ENCODE measurements at places on chromosomes 7 and 10.

DNA sequence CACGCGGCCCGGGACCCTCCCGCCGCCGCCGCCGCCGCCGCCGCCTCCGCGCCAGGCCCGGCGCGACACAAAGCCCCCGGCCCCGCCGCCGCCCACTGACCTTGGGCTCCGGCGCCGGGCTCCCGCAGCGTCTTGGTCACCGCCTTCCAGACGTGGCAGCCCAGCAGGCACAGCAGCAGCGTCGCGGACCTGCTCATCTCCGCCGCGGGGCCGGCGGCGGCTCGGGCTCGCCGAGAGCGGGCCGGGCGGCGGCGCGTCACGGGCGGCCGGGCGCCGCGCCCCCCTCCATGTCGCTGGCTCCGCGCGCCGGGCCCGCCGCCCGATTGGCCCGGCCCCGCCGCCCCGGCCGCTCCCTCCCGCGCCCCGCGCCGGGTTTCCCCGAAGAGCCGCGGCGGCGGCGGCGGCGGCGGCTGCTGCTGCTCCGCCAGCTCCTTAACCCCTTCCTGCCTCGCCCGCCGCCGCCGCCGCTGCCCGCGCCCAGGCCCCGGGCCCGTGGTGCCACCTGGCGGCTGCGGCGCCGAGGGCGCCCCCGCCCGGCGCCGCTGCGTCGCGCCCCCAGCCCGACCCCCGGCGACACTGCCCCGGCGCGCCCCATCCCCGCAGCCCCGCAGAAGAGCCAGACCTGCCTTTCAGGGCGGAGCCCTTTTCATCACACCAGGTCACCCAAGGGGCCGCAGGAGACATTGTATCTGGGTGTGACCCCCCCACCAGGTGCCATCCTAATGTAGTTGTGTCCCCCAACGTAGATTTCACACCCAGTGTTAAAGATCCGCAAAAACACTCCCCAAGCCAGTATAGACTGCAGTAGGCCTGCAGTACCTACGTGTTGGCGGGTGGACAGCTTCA is at the start of gene FAM171A1:
Gene FAM171A1, minus strand, starts transcription at position 434 of the 846 bp plus-strand sequence. Its CDS starts 237 bp downstream, at position 197.
- peak; percentile 23 for DNase-seq

DNA sequence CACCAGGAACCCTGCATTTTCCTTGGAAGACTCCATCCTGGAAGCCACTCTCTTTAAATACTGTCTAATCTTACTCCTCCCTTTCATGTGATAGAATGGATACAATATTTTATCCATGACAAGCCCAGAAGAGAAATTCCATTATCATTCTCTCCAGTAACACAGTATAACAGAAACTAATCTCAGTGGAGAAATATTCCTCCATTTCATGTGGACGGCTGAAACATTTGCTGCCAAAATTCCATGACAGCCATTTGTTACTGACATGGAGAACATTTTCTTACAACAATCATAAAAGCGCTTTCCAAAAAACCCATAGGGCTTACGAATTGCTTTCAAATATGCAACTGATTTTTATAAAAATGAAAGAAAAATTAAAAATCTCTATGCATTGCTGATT is 392.8 kb upstream of the KLF6 start:
- no peak for DNase-seq

GRCh38 chr10:69739634-69740033 is 62.1 kb upstream of the COL13A1 start:
- no peak for DNase-seq

DNA sequence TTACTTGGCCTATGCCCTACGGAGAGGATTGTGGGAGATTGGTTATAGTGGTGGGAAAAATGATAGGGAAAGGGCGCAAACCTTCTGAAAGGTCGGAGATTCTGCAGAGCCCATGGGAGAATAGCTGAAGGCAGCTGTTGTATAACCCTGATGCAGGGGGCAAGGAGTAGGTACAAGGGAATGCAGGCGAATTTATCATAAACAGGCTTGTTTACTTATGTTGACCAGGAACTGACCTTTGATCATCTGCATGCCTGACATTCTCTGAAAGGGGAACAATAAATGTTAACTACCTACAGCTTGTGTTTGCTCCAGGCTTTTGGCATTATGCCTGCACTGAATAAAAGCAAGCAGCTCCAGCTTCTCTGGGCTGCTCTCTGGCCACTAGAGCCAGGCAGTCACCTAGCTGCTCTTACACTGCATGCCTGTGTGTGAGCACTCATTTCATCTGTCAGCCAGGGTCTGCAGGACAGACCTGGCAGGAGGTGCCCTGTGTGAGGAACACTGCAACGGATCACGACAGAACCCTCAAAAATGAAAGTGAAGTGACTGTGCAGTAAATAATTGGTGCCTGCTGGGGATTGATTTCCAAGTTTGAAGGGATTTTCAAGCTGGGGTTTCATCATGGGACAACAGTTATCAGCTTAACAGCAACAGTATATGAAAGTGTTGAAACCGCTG is 31.1 kb upstream of the ABCA13 start:
- DNase-seq, result no peak

DNA sequence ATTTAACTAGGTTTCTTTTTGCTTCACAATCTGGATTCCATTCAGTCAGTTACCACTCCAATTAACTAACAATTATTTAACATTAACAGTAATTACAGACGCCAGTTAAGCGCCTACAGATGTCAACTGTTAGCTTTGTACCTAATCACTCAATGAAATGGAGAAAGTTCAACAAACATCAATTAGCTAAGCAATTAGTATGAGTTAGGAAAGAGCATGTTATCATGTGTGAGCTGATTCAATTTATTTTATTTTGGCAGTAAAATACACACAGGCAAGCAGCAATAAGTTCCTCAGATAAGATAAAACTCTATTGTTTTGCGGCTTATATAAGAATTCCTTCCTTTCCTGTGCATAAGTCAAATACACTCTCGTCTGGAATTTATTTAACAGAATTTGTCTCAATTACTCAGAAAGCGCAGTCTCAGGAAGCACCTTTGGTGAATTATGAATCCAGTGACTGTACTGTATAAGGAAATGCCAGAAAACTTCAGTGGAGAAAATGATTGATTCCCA is 427.1 kb upstream of the GALNT17 start:
- DNase-seq, result no peak

DNA sequence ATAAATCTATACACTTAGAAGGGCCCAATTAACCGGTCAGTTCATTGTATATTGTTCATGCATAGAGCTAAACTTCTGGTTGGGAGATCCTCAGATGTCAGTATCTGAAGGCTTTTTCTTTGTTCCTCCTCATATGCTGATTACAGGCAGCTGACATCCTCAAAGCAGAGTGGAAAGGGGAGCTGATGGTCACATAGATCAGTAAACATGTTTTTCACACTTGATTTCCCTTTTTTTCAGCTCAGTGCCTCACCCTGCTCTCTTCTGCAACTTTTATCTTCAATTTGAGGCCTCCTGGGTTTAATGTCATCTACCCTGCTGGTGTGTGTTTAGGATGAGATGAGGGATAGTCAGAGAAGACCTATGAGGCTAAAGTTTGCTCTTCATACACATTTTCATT is 297.9 kb upstream of the FZD1 start:
- DNase-seq, result no peak

GRCh38 chr7:141417506-141417905 is 133.7 kb upstream of the AGK start:
- DNase-seq, result no peak

DNA sequence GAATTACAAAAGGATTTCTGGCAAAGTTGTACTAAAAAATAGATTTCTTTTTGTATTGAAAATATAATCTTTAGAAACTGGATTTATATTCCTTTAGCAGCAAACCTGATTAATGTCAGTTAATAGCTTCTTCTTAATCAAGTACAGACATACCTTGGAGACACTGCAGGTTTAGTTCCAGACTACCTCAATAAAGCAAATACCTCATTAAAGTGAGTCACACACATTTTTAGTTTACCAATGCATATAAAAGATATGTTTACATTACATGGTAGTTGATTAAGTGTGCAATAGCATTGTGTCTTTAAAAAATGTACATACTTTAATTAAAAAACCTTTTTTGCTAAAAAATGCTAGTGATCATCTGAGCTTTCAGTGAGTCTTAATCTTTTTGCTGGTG is 215.0 kb downstream of the BICC1 start:
- no peak for DNase-seq

GRCh38 chr7:87148332-87148955 is 3.8 kb upstream of the DMTF1 start:
- DNase-seq, result no peak

DNA sequence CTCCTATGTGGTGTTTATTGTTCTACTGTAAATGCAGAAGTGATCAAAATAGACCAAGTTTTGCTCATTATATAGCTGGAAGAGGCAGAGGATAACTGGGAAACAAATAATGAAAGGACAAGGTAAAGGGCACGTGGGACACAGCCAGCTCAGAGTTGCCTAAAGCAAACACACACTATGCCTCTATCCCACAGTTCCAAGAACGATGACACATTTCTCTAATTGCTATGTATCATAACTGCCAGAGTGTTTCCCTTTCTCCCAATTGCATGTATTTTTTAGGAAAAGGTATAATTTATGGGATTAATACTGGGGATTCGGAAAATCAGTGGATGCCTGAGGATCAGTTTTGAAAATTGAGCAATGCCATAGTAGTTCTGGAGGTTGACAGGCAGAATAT is 49.0 kb downstream of the CCDC71L start:
- DNase-seq, result no peak

- no peak for DNase-seq
Observed at GRCh38 chr7:13057462-13058200, 370.2 kb downstream of the ARL4A start.

GRCh38 chr7:111266613-111267012 is 175.7 kb downstream of the LRRN3 start:
- peak; percentile 44 for DNase-seq

DNA sequence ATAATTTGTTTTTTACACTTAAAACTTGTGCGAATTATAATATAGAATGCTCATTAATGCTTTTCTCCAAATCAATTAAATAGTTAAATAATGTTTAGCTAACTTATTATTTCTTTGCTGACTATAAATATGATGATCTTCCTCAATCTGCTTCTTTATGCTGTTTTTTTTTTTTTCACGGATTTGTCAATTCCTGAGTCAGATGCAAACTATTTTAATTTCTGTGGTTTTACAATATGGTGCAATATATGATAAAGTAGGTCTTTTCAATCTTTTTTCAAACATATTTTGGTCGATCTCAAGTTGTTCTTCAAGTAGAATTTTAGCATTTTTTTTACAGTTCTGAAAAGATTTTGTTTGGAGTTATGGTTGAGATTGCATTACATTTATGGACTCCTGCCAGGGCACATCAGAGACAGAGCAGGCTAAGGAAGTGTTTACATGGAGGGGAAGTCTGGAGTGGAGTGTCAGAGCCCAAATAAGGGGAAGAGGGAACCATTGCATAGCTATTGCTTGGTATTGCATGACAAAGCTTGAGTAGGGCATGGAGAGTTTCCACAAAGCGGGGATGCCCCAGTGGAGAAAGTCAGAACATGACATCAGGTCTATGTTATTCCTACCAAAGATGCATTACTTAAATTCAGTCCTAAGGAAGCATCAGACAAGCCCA is 204.4 kb downstream of the OTUD1 start:
- DNase-seq, result peak; percentile 63

DNA sequence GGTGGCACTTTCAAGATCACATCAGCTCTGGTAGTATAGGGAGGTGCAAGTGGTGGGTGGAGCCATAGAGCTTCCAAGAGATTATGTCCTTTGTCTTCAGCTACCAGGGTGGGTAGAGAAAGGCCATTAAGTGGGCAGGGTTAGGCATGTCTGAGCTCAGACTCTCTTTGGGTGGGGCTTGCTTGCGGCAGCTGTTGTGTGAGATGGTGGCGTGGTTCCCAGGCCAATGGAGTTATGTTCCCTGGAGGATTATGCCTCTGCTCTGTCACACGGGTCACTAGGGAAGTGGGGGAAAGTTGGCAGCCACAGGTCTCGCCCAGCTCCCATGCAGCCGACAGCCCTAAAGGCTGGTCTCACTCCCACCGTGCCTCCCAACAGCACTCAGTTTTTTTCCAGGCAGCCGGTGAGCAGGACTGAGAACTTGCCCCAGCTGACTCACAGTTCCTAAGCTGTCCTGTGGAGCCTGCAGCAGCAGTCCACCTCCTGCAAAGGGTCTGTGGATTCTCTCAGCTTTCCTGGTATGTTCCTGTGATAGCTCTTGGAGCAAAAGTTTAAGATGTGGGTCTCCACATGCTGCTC is 459.0 kb downstream of the SH2D4B start:
- DNase-seq, result no peak

DNA sequence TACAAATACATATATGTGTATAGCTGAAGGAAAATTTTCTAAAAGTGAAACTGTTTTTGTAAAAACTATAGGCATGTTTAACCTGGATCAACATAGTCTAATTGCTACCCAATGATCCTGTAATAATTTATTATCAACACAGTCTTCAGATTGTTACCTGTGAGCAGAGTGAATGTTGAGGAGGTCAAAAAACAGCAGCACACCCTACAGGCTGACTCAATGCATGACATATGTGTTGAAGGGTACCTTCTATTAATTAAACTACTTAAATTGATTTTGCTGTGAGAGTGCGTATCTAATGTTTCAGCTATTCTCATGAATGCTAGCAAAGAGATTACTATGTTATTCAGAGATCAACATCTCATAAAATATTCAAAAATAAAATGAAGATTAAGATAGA is 411.4 kb downstream of the TNS3 start:
- DNase-seq, result no peak

DNA sequence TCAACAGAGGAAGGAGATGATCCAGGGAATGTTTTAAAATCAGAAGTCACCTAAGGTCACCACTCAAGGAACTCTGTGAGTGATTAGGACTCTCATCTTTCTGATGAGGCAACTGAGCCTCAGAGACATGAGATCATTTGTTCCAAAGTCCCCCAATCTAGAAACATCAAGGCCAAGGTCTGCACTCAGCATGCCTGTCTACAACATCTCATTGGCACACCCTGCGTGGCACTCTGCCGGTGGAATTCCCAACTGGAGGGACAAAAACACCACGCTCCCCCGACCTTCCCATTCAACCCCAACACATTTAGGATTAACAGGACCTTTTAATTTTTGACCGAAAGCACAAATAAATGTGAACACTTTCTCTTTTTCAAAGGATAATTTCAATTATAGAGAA is 31.4 kb downstream of the CPXM2 start:
- DNase-seq, result no peak

DNA sequence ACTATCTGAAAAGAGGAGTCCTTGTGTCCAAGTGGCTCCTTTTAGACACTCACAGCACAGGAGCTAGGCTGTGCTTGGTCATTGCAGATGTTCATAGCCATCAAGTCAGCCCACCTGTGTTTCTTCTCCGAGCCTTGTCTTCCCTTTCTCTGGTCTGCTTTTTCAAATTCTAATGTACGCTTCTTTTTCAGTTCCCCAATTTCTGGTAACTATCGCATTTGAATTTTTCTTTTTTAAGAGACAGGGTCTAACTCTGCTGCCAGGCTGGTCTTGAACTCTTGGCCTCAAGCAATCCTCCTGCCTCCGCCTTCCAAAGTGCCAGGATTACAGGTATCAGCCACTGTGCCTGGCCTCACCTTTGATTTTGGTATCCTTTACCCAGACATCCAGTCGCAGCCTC is 18.9 kb downstream of the APBB1IP start:
- DNase-seq, result no peak

DNA sequence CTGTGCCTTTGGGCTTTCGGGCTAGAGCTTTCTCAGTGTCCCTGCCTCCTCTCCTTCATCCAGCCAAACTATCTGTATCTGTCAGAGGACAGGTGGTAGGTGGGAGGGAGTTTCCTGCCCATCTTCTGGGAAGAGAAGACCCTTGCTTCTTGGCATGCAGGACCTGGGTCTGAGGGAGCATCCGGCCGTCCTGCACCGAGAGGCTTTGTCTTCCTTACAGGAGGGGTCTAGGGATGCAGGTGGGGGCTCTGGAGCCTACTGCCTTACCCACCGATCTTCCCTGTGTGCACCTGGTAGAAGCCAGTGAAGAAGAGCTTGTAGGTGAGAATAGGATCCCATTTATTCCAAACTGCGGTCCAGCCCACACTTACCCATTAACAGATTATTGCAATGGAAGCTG is 5.8 kb upstream of the KLF6 start:
- no peak for DNase-seq
